ENCODE measurements at places on chromosomes 13 and 19.

GRCh38 chr19:46191972-46192371, 37.6 kb upstream of the IGFL1 start:
- DNase-seq: no peak

GRCh38 chr13:67071918-67072598, 158.1 kb downstream of the PCDH9 start:
- no peak for DNase-seq

DNA sequence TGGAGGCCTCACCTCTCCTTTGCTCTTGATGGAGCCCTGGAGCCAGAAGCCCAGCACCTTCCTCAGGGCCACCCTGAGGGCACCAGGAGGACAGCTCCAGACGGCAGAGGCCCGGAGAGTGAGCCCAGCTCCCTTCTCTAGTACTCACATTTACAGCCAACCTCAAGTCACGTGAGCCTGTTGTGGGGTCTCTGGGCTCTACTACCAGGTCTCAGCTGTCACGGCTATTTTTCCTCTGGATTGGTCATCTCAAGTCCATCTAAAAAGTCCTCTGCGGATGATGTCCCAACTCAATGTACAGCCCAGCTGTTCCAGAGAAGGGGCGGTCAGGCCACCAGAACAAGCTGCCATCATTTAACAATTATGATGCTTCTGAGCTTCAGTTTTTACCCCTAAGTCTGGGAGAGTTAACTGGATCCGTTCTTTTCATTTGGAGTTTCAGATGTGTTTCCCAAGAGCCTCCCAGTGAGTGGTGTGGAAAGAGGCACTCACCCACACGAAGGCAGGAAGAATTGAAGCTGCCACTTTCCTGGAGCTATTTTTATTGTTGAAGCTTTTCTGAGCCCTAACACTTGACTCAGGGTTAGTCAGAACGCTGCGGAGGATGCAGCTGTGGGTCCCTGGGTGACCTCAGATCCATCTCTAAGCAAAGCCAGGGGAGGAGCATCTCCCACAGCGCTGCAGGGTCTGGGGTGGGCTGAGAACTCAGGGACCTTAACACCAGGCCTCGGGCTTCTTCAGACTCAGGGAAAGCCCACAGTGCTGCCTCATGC, 143.5 kb upstream of the UBL3 start:
- DNase-seq: no peak

DNA sequence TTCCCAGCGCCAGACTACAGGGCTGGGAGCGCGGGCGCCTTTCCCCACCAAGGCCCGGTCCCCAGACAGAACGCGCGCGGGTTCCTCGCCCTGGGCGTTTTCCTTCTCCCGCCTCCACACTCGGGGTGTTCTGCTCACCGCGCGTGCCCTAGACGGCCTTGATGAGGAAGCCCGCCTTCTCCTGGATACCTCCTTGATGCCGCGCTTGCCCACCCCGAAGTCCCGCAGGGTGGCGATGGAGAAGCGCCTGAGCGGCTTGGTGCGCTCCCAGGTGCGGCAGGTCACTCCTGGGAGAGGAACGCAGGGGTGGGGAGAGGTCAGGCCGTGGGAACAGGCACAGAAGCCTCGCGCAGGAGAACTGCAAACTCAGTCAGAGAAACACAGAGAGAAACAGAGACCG, 34.8 kb downstream of the CYP2B6 start:
- no peak for DNase-seq

DNA sequence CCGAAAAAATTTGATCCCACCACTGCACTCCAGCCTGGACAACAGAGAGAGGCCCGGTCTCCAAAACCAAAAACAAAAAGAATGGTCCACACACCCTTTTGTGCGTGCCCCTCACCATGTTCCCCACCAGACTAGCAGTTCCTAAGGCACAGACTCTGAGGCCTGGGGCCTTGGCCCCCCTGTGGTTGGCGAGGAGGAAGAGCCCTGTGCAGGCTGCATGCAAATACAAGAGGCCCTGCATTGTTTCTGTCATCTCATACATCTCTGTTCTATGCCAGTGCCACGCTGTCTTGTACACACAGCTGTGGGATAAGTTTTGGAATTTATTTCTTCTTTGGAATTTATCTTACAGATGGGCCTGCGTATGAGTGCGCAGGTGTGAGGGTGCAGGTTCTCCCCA, 4.7 kb upstream of the YJEFN3 start:
- no peak for DNase-seq

DNA sequence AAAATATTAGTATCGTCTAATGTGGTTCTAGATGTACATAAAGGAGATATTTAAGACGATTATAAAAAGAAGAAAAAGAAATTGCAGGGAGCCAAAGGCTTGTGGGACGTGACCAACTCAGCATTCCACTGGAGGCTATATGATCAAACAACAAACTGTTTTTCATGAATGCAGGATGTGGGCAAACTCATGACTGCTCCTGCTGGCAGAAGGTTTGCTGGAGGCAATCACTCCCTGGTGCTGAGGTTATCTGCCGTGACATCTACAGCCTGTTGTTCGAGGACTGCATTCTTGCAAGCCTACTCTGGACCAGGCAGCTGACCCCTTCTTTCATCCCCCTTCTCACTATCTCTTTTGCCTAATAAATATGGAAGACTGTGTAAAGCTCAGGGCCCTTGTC, 518.1 kb downstream of the UQCRFS1 start:
- DNase-seq: no peak

DNA sequence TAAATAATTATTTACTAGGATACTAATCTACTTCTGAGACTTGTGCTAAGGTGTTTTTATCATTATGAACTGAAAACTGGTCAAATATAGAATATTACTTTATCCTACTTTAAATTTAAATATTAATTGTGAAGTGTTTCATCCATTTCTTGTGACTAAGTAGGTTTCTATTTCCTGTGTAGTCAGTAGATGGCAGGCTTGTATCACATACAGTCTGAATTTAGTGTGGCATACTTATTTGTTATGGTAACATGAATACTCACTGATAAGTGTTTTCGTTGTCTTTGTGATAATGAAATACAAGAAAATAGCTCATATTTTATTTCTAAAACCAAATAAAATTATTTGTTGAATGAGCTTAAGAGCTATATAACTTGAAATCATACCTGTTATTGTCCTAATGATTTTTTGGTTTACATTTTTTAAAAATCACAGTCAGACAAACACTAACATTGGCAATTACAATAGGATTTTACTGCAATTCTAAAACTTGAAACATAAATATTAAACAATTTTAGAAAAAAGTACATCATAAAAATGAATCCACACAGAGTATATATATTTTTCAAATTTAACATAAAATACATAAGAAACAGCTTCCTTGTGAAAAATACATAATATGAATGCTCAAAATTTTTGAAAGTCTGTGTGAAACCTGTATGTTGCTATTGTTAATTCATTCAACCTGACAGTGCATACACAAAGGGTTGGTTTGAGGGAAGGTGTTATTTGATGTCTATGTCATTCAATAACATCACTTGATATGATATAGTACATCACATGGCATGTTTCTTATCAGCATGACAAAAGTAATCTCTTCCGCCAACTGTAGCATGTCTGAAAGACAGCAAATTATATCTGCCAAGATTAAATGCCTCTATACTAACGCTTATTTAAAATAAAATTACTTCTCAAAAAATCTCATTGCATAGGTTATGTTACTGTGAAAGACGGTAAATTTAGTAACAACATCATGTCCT, 904.8 kb upstream of the PCDH20 start:
- DNase-seq: no peak

DNA sequence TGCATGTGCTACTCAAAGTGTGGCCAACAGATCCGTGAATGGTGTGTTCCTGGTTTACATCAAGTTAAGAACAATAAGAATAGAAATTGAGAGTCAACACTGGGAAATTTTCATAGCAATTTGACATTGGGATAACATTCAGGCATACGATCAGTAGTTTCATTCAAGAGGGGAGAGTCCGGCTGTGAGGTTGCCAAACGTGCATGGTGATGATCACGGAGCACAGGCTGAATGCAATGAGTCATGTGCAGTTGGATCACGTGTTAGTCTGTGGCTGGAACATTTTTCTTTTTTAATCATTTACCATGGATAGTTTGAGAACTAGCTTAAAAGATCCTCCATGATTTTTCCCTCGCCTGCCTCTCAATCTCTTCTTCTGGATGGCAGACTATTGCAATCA, 2.5 kb upstream of the DCT start:
- no peak for DNase-seq

- DNase-seq: no peak
Measured at GRCh38 chr13:30738526-30739236, 3.3 kb downstream of the ALOX5AP start.

DNA sequence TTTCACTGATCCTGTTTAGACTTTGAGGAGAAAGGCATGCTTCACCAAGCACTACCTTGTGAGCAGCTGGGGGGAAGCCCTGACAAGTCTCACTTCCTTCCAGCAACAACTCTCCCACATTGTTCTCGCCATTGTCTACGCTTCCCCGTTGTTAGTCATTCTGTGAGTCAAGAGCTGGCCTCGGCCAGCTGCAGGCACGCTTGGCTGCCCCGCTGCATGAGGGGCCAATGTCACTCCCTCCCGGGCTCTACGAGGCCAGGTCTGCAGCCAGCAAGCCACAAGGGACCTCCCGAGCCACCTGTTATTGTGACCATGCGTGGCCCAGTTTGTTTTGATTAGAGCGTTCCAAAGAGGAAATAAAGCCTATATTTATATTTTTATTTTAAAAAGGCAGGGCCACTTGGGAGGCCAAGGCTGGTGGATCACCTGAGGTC, 220.9 kb downstream of the FOXO1 start:
- no peak for DNase-seq

DNA sequence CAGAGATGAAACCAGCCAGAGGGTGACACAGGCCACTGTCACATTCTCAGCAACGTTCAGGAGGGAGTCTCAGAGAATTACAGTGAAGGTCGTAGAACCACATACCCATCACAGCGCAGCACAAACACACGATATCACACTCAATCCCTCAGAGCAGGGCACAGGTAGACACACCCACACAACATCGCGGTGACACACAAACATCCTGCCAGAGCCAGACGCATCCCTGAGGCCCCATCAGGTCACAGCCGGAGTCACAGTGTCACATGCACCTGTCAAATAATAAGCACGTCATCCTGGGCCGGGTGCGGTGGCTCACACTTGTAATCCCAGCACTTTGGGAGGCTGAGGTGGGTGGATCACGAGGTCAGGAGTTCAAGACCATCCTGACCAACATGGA, 17.5 kb downstream of the ELAVL3 start:
- DNase-seq: no peak

- DNase-seq: no peak
Measured at GRCh38 chr19:1066251-1066747, 668 bp upstream of the ARHGAP45 start.

DNA sequence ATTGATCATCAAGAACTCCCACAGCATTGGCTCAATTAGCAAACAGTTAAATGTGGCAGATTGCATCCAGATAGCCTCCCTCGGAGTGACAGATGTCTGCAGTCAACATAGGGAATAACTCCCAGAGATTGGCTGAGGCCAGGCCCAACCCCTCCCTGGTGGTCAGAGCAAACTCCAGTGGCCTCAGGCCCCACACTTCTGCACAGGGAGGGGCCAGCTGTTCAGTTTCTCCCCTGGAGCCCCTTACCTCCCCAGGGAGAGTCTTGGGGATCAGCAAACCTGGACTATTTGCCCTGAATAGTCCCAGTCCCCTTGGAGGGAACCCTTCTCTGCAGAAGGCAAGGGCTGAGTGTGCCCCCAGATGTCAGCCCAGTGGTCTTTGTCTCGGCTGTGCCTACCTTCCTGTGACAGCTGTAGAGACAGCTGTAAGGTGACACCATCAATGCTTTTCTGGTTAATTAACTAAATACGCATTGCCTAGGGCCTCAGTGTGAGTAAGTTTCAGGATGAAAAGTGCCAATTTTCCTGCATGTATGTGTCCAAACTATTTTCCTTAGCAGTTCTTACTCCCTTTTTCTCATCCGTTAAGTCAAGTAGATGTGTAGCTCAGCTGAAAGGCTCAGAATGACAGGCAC, 102.7 kb upstream of the UQCRFS1 start:
- no peak for DNase-seq
